Naive thymus-derived CD4-positive, alpha-beta T cell (primary cell): ENCODE measurements at places on chromosomes 3 and 15. TPM values are rescaled to one million over a fixed set of nuclear protein-coding genes. Genes with fewer than 3 reads are reported as not detected.

OR5H2 gene
- not detected for polyA plus RNA-seq

GP5 gene
- 3.8 TPM for polyA plus RNA-seq

ZNF860 gene
- polyA plus RNA-seq: not detected

EIF4E3 gene
- polyA plus RNA-seq: 17.7 TPM

EPHB3 gene
- 0.04 TPM for polyA plus RNA-seq

CD86 gene
- polyA plus RNA-seq: 0.07 TPM

NOX5 gene
- not detected for polyA plus RNA-seq

FMN1 gene
- 1.4 TPM for polyA plus RNA-seq

NRG4 gene
- polyA plus RNA-seq: not detected

SLC6A11 gene
- not detected for polyA plus RNA-seq

CCRL2 gene
- 0.34 TPM for polyA plus RNA-seq

TNFAIP8L3 gene
- not detected for polyA plus RNA-seq

C3orf22 gene
- not detected for polyA plus RNA-seq

MYZAP gene
- 4.2 TPM for polyA plus RNA-seq

ROBO2 gene
- polyA plus RNA-seq: not detected

GOLGA6L10 gene
- 0.04 TPM for polyA plus RNA-seq

SPSB4 gene
- polyA plus RNA-seq: not detected

EXD1 gene
- polyA plus RNA-seq: not detected

SPINT1 gene
- polyA plus RNA-seq: 4.2 TPM

EFCAB12 gene
- 0.31 TPM for polyA plus RNA-seq

GOLGA6B gene
- not detected for polyA plus RNA-seq

STX19 gene
- 0.45 TPM for polyA plus RNA-seq

KBTBD13 gene
- polyA plus RNA-seq: not detected

MASP1 gene
- not detected for polyA plus RNA-seq

LCMT2 gene
- polyA plus RNA-seq: 6.2 TPM

CSPG4 gene
- polyA plus RNA-seq: not detected

SERPINI1 gene
- 5.9 TPM for polyA plus RNA-seq

COL6A6 gene
- polyA plus RNA-seq: not detected

ACTRT3 gene
- polyA plus RNA-seq: not detected

RETNLB gene
- not detected for polyA plus RNA-seq

PLD1 gene
- not detected for polyA plus RNA-seq

GCSAM gene
- polyA plus RNA-seq: 38.8 TPM

STXBP5L gene
- not detected for polyA plus RNA-seq

CKMT1A gene
- not detected for polyA plus RNA-seq

CHDH gene
- not detected for polyA plus RNA-seq

LSAMP gene
- not detected for polyA plus RNA-seq

NR2F2 gene
- not detected for polyA plus RNA-seq

SAMD7 gene
- polyA plus RNA-seq: not detected

HDAC11 gene
- polyA plus RNA-seq: 4.5 TPM

IRAK2 gene
- 3.8 TPM for polyA plus RNA-seq

LMCD1 gene
- not detected for polyA plus RNA-seq

HAUS2 gene
- polyA plus RNA-seq: 30.9 TPM

COL6A5 gene
- polyA plus RNA-seq: not detected

CFAP100 gene
- polyA plus RNA-seq: not detected

ANP32A gene
- polyA plus RNA-seq: 111 TPM

RBSN gene
- polyA plus RNA-seq: 21.6 TPM

PCOLCE2 gene
- polyA plus RNA-seq: not detected

LRRC31 gene
- polyA plus RNA-seq: not detected

ST8SIA2 gene
- not detected for polyA plus RNA-seq

FRMD5 gene
- polyA plus RNA-seq: 0.39 TPM

PCLAF gene
- polyA plus RNA-seq: not detected

C3orf85 gene
- polyA plus RNA-seq: not detected
